ENCODE measurements at places on chromosomes 6 and 20.

GRCh38 chr6:114058435-114058834 is 87.5 kb upstream of the HDAC2 start:
- no peak for DNase-seq

- no peak for DNase-seq
Observed at GRCh38 chr6:152463164-152463563, 174.0 kb downstream of the SYNE1 start.

DNA sequence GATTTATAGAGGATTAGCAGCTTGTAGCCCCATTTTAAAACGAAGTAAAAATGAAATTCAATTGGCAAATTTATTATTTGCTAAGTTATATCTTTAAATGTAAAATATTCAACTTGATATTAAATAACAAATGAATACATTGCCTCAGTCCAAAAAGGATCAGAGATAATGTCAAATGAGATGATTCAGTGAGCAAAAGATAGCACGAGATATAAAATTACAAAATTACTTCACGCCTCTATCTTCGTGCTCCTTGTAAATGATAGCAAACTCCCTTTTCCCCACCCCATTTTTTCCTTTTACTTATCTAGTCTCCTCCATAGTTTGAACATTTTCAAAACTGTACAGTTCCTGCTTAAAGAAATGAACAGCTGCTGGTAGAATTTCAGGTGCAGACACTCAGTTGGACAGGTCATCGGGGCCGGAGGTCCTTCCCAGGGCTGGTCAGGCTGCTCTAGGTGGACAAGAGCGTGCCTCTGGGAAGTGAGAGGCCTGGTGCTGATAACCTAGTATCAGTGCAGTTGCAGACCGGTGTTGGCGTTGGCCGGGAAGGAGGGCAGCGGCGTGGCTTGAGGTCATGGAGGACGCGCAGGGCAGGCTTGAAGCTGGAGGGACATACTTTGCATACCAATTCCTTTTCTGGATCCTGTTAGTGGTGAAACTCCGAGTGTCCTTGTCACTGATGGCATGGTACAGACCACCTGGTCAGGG is 83.9 kb downstream of the CDC5L start:
- no peak for DNase-seq

- DNase-seq, result peak; percentile 84
Observed at GRCh38 chr20:17895641-17896171, 72.9 kb downstream of the SNX5 start.

DNA sequence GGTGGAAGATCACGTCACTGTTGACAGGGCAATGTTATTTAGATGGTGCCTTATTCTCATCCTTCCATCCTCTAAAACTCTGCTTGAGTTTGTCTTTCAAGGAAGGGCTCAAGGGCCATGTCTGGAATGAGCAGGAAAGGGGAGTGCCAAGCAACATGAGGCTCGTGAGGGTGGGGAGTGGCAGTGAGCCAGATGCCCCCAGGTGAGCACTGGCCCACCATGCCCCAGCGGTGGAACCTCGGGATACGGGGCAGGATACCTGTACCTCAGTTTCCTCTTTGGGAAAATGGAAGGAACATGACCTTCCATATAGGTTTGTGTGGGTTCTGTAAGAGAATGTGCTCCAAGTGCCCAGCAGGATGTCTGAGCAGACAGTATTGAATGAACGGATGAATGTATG is 337.4 kb downstream of the TAF4 start:
- no peak for DNase-seq
